Activated CD8-positive, alpha-beta memory T cell treated with anti-CD3 and anti-CD28 coated beads, Interleukin-2, amount 10 ng/mL, durations not matched to agents 7 days and 5 days (primary cell): ENCODE measurements at places on chromosomes 1 and 21. TPM values are rescaled to one million over a fixed set of nuclear protein-coding genes. Genes with fewer than 3 reads are reported as not detected.

Gene TAGLN2
- total RNA-seq, result 513 TPM

Gene COL6A1
- total RNA-seq, result 5.4 TPM

Gene OR2L3
- not detected for total RNA-seq

Gene UBE4B
- total RNA-seq, result 30.4 TPM

Gene GJA9
- total RNA-seq, result not detected

GRCh38 chr1:234039603-234040002 is 135.1 kb downstream of the SLC35F3 start:
- H3K27me3 ChIP-seq, result peaks cover 12% of the 10 kb centered on the region
- H3K27ac ChIP-seq, result no peak overlapping the region

- H3K4me3 ChIP-seq, result no peak overlapping the region
- peak; percentile 22 for DNase-seq
- H3K27me3 ChIP-seq, result peaks cover 73% of the 10 kb centered on the region
- no peaks in the 10 kb centered on the region for H3K36me3 ChIP-seq
- no peak overlapping the region for H3K27ac ChIP-seq
These were observed 41.5 kb downstream of the CDK18 start for GRCh38 chr1:205545991-205546390.

GRCh38 chr21:44568667-44569556 is 4.6 kb upstream of the KRTAP10-4 start:
- H3K27ac ChIP-seq, result peak overlapping the region; percentile 42
- no peaks in the 10 kb centered on the region for H3K27me3 ChIP-seq
- DNase-seq, result peak; percentile 34
- peaks cover under 1% of the 10 kb centered on the region for H3K36me3 ChIP-seq
- H3K4me1 ChIP-seq, result peaks cover 12% of the 10 kb centered on the region

DNA sequence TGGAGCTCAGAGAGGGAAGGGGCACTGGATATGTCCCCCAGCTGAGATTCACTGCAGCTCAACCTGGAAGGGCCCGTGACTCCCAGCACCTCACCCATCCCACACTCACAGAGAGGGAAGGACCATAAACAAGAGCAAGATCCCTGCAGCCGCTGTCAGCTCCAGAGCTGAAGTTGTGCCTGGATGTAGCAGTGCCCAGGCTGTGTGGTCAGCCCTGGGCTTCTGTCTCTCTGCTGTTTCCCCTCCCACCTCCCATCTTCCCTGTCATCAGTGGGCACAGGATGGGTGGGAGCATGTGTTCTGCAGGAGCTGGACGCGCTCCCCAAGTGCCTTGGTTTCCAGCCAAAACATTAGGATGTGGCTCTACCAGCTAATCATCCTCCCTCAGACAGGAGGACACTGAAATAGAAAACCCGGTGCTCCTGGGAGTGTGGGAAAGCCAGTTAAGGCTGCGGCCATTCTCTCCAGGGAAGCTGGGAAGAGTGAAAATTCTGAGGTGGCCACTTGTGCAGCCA is 282.7 kb downstream of the NPHP4 start:
- H3K4me3 ChIP-seq, result no peak overlapping the region
- H3K27ac ChIP-seq, result no peak overlapping the region
- no peaks in the 10 kb centered on the region for H3K4me1 ChIP-seq

- H3K27ac ChIP-seq, result no peak overlapping the region
- no peaks in the 10 kb centered on the region for H3K36me3 ChIP-seq
- peaks cover 4% of the 10 kb centered on the region for H3K4me1 ChIP-seq
- peaks cover 10% of the 10 kb centered on the region for H3K27me3 ChIP-seq
- no peak for DNase-seq
These were observed 2.5 kb upstream of the LEFTY1 start for GRCh38 chr1:225891229-225891972.
